GM12865 (cell line): ENCODE measurements at places on chromosomes 2 and 18.

DNA sequence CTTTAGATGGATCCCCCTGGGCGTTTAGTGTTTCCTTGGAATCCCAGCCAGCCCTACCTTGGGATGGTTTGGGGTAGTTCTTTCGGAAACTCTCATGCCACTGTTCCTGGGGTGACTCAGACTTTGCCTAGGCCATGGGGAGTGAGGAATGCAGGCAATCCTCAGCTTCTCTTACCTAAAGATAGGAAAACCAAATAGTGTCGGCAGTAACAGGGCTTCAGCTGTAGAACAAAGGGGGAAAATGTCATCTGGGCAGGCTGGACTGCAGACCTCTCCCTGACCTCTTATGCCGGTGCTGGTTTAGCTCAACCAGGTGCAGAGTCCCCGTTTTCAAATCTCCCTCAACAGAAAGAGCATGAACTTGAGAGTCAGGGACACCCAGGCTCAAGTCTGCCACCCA lies 252.1 kb downstream of the TSN start:
- no peak for DNase-seq

DNA sequence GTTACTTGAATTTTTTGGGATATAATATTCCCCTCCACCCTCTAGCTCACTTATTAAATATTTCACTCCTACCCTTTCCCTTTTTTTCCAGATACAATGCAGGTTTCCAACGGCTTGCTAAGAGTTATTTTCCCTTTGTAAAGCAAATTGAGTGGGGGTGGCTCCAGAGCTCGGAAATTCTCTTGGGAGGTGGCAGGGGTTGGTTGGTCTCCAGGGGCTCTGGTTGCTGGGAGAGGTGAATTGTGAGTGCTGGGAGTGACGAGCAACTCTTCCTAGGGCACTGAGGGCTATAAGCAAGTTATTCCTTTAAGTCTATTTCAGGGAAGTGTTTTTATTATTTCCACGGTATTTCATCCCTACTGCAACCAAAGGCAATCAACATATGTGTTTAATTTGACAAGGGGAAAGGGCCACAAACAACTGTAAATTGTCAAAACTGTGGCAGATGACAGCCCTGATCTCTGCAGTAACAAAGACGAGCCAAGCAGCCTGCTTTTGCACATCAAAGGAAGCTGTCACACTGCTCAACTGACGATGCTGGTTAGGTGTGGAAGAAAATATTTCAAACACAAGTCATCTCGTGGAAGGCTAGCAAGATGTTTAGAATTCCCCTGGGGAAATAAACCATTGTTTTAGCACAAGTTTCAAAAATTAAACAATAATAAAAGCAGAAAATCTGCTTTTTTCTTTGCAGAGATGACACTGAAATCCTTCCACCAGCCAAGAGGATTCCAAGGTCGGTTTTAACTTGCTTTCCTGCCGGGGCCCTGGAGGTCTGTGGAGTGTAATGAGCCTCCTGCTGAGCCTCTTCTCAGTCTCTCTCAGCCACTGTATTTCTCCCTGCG lies 34.8 kb upstream of the ASXL2 start:
- no peak for DNase-seq

DNA sequence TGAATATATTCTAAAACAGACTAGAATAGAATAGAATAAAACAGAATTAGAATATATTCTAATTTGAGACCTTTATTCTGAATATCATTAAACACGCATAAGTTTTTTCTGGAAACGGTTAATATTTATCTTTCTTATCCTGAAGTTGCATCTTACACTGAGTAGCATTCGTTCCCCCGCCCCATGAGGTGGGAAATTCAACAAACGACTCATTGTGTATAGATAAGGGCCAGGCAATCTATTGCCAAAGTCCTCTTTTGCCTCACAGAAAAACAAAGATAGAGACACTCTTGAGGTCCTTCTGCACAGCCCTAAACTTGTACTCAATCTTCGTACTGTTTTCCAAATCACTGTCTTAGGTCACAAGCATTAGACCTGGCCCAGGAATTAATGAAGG lies 98.1 kb downstream of the COL6A3 start:
- DNase-seq = no peak

GRCh38 chr2:12624905-12625598 lies 91.7 kb upstream of the TRIB2 start:
- no peak for DNase-seq

GRCh38 chr2:223952280-223952968 lies 4.8 kb upstream of the MRPL44 start:
- DNase-seq = peak; percentile 80

DNA sequence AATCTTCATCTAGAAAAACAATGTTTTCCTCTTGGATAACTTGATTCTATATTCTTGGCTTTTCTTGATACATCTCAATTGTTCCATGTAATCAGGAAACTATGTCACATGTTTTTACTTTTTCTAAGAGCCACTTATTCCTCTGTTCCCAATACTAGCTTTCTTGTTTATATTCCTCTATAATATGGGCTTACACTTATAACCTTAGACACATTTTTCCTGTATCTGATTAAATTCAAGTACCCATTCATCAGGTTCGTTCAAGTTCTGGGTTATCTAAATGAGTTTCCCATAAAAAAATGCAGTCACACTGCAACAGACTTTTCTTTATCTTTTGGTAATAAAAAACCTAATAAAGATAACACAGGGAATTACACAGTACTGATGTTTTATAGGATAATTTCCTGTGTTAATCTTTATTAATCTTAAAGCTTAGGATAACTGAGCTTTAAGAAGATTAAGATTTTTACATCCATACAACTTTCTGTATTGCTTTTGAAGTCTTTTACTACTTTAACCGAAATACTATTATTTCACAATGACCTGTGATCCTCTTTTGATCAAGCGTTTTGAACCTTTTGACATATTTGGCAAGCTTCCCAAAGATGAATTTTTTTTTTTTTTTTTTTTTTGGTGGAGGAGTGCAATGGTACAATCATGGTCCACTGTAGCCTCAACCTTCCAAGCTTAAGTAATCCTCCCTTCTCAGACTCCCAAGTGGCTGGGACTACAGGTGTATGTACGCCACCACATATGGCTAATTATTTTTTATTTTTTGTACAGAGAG lies 44.3 kb upstream of the C2orf66 start:
- DNase-seq = no peak

GRCh38 chr2:4090668-4091630 lies 387.6 kb downstream of the DCDC2C start:
- DNase-seq = no peak

DNA sequence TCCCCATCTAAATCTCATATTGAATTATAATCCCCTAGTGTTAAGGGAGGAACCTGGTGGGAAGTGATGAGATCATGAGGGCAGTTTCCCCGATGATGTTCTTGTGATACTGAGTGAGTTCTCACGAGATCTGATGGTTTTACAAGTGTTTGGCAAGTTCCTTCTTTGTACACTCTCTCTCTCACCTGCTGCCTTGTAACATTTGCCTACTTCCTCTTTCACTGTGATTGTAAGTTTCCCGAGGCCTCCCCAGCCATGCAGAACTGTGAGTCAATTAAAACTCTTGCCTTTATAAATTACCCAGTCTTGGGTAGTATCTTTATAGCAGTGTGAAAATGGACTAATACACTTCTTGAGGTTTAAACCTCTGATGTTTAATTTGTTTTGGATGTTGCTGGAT lies 177.5 kb downstream of the CD8B2 start:
- peak; percentile 7 for DNase-seq

GRCh38 chr2:31919499-31919898 lies 91.3 kb downstream of the MEMO1 start:
- DNase-seq = no peak

DNA sequence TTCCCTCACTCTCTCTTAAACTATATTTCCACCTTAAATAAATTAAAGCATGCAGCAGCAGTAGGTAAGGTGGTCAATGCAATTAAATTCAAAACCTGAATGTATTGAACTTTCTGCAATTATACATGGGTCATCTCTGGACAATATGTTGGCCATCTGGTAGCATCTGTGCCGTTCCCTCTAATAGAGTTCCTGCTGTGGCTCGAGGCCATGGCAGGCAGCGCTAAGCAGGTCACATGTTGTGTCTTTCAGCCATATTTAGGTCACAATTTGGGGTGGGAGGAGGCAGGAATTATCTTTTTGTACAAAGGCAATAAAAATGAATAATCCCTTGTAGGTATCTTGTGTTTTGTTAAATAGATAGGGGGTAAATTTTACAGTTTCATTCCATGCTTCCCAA lies 676.2 kb downstream of the ZEB2 start:
- DNase-seq = no peak

DNA sequence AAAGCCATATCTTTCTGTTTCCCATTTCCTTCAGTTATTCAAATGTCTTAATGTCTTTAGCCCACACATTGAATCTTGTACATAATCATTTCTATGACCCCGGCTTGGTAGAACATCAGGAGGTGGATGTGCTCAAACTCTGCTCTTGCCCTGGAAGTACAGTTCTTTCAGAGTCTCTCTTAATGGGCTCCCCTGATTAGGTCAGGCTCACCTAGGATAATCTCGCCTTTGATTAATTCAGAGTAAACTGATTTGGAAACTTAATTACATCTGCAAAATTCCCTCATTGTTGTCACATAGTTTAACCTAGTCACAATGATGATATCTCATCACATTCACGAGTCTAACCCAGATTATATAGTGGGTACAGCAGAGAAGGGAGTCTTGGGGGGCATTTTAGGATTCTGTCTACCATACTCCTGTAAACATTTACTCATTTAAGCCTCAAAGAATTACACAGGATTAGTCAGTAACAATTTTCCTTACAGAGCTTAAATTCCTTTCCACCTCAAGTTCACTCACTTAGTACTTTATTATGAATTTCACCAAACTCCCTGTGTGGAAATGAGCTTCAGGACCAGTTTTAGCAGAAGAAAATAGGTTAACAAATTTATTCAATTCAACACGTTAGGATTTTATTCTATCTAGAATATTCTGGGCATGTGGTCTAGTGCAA lies 135.5 kb downstream of the FHOD3 start:
- no peak for DNase-seq

GRCh38 chr2:46147626-46148368 lies 149.4 kb upstream of the EPAS1 start:
- DNase-seq = no peak

GRCh38 chr18:75124991-75125381 lies 84.0 kb downstream of the PTGR3 start:
- no peak for DNase-seq

DNA sequence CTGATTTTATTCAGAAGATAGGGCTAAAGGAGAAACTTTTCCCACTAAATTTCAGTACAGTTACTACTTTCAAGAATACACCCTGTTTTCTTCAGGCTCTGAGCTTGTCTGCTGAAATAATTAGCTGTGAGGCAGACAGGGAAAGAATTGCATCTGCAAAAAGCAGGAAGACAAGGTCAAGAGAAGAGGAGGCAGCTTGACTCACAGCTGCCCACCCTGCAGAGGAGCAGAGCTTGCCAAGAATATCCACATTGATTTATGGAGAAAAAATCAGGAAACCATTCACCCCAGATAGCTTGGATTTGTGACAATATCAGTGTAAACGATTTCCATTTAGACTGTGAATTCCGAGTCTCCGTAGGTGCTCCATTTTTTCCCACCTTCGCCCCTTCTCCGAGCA lies 49.0 kb downstream of the ACTR2 start:
- no peak for DNase-seq

DNA sequence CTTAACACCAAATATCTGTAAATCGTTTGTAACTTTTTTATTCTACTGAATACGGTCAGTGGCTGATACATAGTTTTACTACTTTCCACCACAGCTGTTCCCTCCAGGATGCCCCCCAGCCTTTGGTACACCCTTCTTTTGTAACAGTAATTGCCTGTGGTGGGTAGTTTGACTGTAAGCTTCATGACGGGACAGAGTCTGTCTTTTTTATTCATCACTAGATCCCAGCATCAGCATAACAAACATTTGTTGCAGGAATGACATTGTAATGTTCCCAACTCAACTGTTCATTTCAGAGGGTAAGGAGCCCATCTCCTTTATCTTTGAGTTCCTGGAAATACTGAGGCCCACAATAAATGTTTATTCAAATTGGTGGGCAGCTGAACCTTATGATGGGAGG lies 67.5 kb downstream of the MBOAT2 start:
- no peak for DNase-seq

DNA sequence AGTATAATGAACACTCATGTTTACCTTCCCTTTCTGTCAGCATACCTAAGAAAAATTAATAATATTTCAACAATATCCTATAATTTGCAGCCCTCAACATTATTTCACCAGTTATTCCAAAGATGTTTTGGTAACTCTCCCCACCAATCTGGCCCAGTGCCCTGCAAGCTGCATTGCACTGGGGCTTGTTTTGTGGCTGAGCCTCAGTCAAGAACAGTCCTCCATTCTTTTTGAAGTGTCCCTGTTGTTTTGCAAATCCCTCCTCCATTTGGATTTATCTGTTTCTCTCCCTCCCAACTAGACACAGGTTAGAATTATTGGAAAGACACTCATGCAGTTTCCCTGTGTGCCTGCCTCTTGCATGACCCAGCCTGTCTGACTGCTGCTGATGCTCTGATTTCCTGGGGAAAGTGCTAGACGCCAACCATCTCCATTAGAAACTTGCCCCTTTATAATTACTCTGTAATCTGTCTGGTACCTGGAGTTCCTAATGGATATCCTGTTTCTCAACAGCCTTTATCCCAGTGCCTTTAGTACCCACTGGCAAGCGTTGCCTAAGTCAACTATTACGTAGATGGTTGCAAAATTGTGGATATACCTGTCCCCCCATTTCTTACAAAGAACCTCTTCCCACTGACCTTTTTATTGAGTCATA lies 60.2 kb downstream of the EIF5B start:
- no peak for DNase-seq

DNA sequence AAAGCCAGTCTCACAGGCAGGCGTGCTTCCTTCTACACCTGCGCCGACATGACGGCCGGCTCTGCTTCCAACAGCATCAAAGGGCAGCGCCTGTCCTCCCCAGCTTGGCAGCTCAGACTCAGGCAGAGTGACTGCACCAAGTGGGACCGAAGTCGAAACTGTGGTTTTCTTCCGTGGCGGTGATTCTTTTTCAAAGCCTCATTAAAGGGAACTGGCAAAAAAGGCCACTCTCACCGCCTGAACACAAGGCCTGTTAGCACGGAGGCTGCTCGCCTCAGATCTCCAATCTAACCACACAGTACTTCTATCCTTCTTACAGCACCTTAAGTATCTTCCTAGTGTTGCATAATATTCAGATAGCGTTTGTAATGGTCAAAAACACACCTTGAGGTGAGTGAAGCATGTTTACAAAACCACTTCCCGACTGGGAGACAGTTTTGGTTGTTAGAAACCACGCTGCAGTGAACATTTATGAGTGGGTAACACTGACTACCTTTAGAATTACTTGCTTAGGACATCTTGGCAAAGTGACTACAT lies 236.4 kb downstream of the HDAC4 start:
- no peak for DNase-seq

GRCh38 chr2:149994057-149994728 lies 406.6 kb upstream of the MMADHC start:
- no peak for DNase-seq

DNA sequence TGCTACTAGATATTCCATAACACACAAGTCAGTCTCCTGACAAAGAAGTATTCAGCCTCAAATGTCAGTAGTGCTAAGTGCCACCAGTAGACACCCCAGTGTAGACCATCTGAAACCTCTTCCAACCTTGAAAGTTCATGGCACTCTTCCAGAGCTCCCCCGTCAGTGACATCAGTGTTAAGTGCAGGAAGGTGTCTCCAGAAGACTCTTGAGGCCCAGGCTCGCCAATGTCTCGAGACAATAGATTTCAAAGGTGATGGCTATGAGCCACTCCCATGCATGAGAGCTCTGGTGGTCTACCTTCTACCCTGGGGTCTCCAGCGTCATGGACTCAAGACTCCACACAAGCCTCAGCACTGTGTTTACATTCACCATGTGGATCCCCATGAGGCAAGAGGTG lies 183.8 kb downstream of the SMAD2 start:
- no peak for DNase-seq

- no peak for DNase-seq
Measured at GRCh38 chr18:63817441-63818051, 42.3 kb downstream of the SERPINB7 start.
